Immature natural killer cell (primary cell): ENCODE measurements at places on chromosomes 6 and 20. TPM values are rescaled to one million over a fixed set of nuclear protein-coding genes. Genes with fewer than 3 reads are reported as not detected.

The PRSS35 gene
- polyA plus RNA-seq, result not detected

The HSF2 gene
- polyA plus RNA-seq, result 5.3 TPM

DNA sequence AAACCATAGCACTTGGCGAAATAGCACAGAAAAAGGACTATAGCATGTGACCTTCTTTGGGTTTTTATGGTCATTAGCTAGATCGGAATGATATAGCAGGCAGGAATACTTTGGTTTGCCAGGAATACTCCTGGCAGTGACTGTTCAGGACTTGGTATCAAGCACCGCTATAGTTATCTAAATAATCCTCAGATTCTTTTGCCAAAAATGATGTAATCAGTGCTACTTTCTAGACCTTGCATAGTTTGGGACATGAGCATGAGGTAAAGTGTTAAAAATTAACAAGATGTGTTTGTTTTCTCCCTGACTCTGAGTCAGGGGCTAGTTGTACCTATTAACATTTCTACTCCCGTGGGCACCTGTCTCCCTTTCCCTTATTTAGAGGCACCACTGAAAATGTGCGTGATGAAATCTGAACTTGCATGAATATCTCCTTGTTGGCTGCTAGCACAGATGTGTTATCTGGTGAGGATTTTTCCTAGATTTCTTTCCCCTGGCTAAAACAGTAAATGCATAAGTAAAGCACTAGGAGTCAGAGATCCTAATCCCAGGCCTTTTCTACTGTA is 511.0 kb downstream of the CDKAL1 start:
- no peak for DNase-seq
- H3K4me3 ChIP-seq, result no peak overlapping the region
- no peaks in the 10 kb centered on the region for H3K27me3 ChIP-seq
- H3K27ac ChIP-seq, result no peak overlapping the region
- no peaks in the 10 kb centered on the region for H3K36me3 ChIP-seq

DNA sequence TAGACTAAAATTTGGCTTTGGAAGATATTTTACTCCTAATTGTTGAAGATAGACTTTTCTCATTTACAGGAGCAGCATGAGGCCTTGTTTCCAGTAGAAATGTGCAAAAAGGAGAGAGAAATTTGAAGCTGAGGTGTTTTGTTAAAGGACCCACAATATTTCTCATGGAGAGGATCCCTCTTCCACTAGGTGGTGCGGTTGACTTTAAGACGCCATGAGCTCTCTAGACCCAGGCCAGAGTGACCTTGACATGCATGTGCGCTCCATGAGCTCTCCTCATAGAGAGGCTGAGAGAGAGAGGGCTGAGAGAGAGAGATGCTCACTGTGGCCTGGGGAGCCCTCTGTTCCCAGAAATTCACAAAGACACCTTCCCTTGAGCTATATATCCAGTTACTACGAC is 861.2 kb upstream of the EYS start:
- H3K27me3 ChIP-seq, result peaks cover 1% of the 10 kb centered on the region
- no peak for DNase-seq
- H3K27ac ChIP-seq, result no peak overlapping the region
- H3K4me1 ChIP-seq, result no peaks in the 10 kb centered on the region
- no peaks in the 10 kb centered on the region for H3K36me3 ChIP-seq

- no peaks in the 10 kb centered on the region for H3K36me3 ChIP-seq
- H3K4me1 ChIP-seq, result no peaks in the 10 kb centered on the region
- H3K4me3 ChIP-seq, result no peak overlapping the region
- no peak overlapping the region for H3K27ac ChIP-seq
Measured at GRCh38 chr20:9889270-9889981, 50.5 kb upstream of the PAK5 start.

GRCh38 chr6:146902846-146903245 is 301.4 kb upstream of the STXBP5 start:
- peaks cover 2% of the 10 kb centered on the region for H3K27me3 ChIP-seq
- H3K36me3 ChIP-seq, result no peaks in the 10 kb centered on the region
- H3K4me3 ChIP-seq, result no peak overlapping the region
- H3K27ac ChIP-seq, result no peak overlapping the region
- no peaks in the 10 kb centered on the region for H3K4me1 ChIP-seq
- no peak for DNase-seq

DNA sequence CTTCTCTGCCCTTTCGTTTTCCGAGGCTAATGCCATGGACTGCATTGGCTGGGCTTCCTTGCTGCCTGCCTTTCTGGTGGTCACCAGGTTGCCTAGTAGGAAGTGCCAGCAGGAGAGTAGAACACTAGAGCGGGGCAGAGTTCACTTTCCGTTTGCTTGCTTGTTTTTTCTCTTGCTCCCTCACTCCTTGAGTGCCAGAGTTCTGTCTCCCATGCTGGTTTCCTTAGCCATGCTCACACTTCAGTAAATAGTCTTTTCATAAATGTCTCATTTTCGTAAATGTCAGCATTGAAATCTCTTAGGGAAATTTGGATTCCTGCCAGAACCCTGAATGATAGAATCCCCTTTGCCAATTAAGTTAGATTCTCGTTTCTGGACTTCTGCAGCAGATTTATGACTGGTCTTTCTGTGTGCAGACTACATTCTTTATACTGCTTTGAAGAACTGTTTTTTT is 63.9 kb downstream of the FAM83B start:
- H3K4me3 ChIP-seq, result no peak overlapping the region
- H3K36me3 ChIP-seq, result no peaks in the 10 kb centered on the region
- peaks cover 3% of the 10 kb centered on the region for H3K27me3 ChIP-seq
- DNase-seq, result no peak
- H3K4me1 ChIP-seq, result peaks cover 6% of the 10 kb centered on the region

The BCL2L1 gene
- 30.9 TPM for polyA plus RNA-seq

The AVP gene
- not detected for polyA plus RNA-seq

The MAS1 gene
- polyA plus RNA-seq, result not detected

DNA sequence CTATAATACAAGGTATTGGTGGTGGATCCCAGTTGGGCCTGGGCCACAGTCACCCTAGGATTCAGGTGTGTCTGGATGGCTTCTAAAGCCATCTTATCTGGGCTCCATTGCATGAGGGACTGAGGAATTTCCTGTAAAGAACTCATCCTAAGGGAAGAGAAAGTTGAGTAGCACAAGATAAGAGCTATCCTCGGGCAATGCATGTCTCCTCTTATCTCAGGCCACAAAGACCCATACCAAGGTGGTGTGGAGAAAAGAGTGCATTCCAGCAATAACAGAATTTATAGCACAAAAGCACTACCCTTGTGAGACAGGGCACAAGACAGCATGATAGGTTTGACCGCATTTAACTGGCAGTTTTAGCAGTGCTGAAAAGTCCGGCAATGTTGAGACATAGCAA is 14.3 kb upstream of the MTRF1L start:
- no peaks in the 10 kb centered on the region for H3K4me1 ChIP-seq
- H3K4me3 ChIP-seq, result no peak overlapping the region
- no peaks in the 10 kb centered on the region for H3K36me3 ChIP-seq
- H3K27me3 ChIP-seq, result peaks cover 2% of the 10 kb centered on the region
- H3K27ac ChIP-seq, result no peak overlapping the region
- no peak for DNase-seq

The MATN4 gene
- polyA plus RNA-seq, result not detected

DNA sequence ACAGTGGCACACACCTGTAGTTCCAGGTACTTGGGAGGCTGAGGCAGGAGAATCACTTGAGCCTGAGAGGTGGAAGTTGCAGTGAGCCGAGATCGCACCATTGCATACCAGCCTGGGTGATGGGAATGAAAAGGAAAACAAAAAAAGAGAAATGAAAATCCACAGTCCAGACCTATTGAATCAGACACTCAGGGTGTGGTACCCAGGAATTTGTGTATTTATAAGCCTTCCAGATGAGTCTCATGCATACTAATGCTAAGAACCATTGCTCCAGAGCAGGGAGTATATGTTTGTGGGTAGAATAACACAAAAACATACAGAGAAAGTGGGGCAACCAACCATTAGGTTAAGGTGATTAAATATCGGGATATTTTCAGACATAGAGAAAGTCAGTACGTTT is 36.1 kb upstream of the PLCB4 start:
- DNase-seq, result no peak
- H3K36me3 ChIP-seq, result no peaks in the 10 kb centered on the region
- peaks cover 5% of the 10 kb centered on the region for H3K27me3 ChIP-seq
- H3K27ac ChIP-seq, result no peak overlapping the region
- H3K4me1 ChIP-seq, result no peaks in the 10 kb centered on the region
